ENCODE measurements at places on chromosomes 6 and 20. TPM values are rescaled to one million over a fixed set of nuclear protein-coding genes. Genes with fewer than 3 reads are reported as not detected.

Gene MATN4
- 0.16 TPM for polyA plus RNA-seq

Gene SGK2
- polyA plus RNA-seq, result 0.57 TPM

Gene KIF25
- polyA plus RNA-seq, result not detected

Gene SAMD5
- polyA plus RNA-seq, result not detected

Gene CST2
- not detected for polyA plus RNA-seq

Data from SK-N-SH (cell line).